G401 (cell line): ENCODE measurements at places on chromosomes 2 and 18.

GRCh38 chr2:125207431-125207830 is 1182.3 kb downstream of the CNTNAP5 start:
- no peak for DNase-seq

DNA sequence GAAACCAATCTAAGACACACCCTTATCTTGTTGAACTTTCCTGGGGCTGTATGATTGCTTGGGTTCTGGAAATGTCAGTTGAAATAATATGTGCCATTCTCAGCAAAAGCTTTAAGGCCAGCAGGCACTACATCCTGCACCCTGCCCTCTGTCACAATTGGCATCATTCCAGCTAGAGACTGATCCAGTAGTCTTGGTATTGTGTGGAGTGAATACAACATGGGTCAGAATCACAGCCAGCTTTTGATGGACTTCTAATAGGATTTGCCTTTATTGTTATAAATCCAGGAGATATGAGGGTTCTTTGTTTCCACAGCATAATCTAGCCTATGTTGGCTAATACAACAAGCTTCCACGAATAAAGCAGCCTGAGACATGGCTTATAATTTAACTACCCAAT is 617.0 kb upstream of the CDH2 start:
- no peak for DNase-seq

- DNase-seq, result no peak
Measured at GRCh38 chr2:109166811-109167210, 37.8 kb downstream of the SH3RF3 start.

DNA sequence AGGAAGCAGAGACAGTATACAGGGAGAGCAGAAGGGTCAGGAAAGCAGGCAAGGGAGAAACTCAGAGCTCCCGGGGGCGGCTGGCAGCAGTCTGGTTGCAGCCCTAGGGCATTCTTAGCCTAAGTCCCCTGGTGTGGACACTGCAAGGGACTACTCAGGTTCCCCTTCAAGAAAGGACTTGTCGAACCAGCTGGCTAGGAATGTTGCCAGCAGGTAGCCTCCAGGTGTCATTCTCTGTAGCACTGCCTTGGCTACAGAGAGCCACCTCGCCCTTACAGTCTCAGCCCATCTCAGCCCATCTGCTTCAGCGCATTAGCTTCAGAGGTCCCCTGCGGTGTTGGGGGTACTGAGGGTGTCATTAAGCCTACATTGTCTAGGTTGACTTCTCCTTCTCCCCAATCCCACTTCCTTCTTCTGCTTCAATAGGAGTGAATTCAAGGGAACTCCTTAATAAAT is 11.3 kb upstream of the TMSB10 start:
- DNase-seq, result no peak

DNA sequence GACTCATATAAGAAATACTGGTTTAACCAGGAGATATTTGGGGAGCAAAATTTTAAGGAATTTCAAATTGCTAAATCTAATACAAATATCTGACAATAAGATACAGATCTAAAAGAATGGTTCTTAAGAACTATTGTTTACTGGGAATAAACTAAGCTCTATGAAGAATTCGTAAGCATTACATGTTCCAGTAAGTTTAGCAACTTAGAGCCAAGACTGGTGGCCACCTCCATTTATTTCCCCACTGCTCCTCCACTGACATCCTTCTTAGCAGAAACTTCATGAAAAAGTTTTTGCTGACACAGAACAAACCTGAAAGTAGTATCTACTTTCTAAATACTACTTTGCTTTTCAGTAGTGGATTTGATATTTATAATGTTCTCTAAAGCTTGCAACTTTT is 83.0 kb downstream of the ACSL3 start:
- DNase-seq, result no peak

GRCh38 chr2:121085801-121086200 is 199.2 kb downstream of the TFCP2L1 start:
- no peak for DNase-seq

GRCh38 chr2:228545041-228545747 is 363.7 kb upstream of the SPHKAP start:
- DNase-seq, result no peak
